ENCODE measurements at places on chromosomes 1 and 21. TPM values are rescaled to one million over a fixed set of nuclear protein-coding genes. Genes with fewer than 3 reads are reported as not detected.

DNA sequence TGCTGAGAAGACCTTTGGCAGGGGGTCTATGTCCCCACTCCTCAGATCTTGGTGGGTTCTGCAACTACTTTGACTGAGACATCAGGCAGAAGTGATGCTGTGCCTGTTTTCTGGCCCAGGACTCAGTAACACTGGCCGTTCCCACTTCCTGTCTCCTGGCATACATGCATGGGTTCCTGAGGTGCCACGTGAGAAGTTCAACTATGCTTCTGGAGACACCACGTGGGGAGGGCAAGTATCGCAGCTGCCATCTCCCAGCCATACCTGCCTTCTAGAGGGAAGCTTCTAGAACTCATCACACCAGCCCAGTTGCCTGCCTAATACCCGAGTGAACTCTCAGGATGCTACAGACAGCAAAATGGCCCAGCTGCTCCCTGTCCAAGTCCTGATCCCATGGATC lies 65.8 kb downstream of the TRABD2B start:
- no peak for DNase-seq

- no peak for DNase-seq
Observed at GRCh38 chr1:155218854-155219591, 10.5 kb downstream of the MTX1 start.

GRCh38 chr21:28949318-28949717 lies 43.4 kb downstream of the LTN1 start:
- no peak for DNase-seq

GRCh38 chr1:28882009-28882628 lies 32.2 kb upstream of the EPB41 start:
- peak; percentile 83 for DNase-seq

- no peak for DNase-seq
Observed at GRCh38 chr1:189751311-189751710, 726.4 kb downstream of the BRINP3 start.

GRCh38 chr1:89598450-89599331 lies 34.2 kb upstream of the LRRC8C start:
- DNase-seq = peak; percentile 9

GRCh38 chr1:216765346-216766300 lies 42.4 kb upstream of the ESRRG start:
- DNase-seq = no peak

GRCh38 chr1:14626869-14627607 lies 28.6 kb downstream of the KAZN start:
- peak; percentile 84 for DNase-seq

DNA sequence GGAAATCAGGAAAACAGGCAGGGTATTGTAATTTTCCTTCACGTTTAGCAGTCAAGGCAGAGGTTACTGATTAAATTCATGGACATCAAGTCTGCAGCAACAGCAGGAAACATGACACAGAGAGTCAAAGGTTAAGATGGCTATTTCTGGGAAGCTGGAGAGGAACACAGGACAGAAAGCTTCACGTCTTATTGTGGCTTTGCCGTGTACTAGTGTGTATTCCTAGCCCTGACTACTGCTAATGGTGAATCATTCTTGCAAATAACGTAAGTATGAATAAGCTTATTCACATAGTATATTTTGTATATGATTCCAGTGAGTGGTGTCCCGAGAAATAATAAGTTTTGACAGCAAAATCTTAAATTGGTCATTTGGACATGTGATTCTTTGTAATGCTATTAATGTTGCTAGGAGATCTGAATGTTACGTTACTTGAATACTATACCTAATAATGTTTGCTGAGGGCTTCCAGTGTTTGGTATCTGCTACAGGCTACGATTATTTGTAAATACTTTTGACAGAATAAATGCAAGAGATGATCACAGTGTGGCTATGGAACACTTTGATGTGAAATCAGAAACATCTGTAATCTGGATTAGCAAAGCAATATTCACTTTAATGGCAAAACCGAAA lies 77.4 kb downstream of the DISP1 start:
- DNase-seq = no peak

- DNase-seq = no peak
Observed at GRCh38 chr1:106360252-106360651, 696.2 kb upstream of the PRMT6 start.

- DNase-seq = no peak
Observed at GRCh38 chr1:245762396-245762910, 607.7 kb downstream of the KIF26B start.

- no peak for DNase-seq
Observed at GRCh38 chr1:63817152-63817667, 43.4 kb downstream of the ROR1 start.

GRCh38 chr1:184669391-184669790 lies 85.3 kb downstream of the EDEM3 start:
- no peak for DNase-seq

GRCh38 chr21:38985568-38986378 lies 180.0 kb downstream of the ETS2 start:
- peak; percentile 69 for DNase-seq

DNA sequence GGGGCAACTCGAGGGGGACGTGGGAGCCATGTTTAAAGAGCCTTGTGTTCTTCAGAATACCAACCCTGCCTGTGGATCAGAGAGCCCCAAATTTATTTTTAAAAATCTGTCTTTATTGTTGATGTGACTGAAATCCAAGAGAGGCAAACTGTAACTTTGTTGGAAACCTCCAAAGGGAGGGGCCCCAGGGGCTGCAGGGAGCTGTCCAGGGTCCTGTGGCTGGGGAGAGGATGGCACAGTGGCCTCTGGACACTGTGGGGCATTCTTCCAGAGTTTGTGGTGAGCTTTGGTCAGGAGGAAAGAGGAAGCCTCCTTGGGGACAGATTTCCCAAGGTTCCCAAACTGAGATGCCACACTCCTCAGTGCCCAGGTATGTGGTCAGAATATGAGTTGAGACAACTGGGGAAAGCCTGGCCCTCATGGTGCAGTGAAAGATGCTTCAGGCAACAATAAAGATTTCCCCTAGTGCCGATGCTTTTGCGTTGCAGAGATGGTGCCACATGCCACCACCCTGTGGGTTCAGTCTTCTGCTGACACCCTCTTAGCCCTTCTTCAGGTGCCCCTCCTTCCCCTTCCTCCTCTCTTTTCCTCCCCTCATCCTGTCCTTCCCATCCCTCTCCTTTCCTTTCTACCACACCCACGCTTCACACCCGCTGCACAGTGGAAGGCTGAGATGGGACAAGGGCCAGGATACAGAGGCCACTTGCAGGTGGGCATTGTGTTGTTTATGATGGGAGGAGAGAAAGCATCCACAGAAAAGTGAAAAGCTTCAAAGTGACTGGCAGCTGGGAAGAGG lies 122.1 kb downstream of the UCK2 start:
- peak; percentile 2 for DNase-seq

- DNase-seq = no peak
Observed at GRCh38 chr1:162954824-162955223, 93.8 kb upstream of the CCDC190 start.

- no peak for DNase-seq
Observed at GRCh38 chr1:62045574-62045973, 149.1 kb upstream of the L1TD1 start.

GRCh38 chr21:38927776-38928175 lies 122.0 kb downstream of the ETS2 start:
- DNase-seq = no peak

GRCh38 chr1:225749706-225750105 lies 27.9 kb upstream of the SRP9 start:
- no peak for DNase-seq

- DNase-seq = peak; percentile 36
Observed at GRCh38 chr1:82227306-82228095, 426.8 kb downstream of the ADGRL2 start.

DNA sequence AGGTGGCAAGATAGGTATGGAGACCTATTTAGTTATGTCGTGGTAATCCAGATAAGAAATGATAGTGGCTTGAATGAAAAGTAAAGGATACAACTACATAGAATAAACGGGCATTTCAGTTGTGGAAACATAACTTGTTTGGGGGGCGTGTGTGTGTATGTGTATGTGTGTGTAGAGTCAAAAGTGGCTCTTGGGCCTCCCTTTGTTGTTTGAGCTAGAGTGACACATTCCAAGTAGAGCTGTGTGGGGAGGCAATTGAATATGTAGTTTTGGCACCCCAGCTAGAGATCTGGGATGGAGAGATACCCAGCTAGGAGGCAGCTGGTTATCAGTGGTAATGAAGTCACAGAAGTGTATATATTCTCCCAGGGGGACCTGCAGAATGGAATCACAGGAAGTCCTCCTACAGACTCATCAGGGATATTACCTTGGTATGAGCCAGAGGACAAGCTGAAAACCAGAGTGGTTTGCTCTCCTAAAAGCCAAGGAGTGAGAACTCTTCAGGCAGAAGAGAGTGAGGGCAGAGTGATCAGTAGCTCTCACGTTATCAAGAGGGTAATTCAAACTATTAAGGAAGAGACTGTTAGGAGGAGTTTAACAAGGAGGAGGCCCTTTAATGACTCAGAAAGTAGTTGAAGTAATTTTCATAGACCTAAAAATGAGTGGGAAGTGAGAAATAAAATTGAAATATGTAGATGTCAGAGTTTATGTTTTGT lies 5.1 kb downstream of the CR1L start:
- DNase-seq = no peak

The TMOD4 gene
- 1.7 TPM for polyA plus RNA-seq

The SLC22A15 gene
- 4.6 TPM for polyA plus RNA-seq

The PTPRU gene
- 17.0 TPM for polyA plus RNA-seq

The RIPK4 gene
- 7.4 TPM for polyA plus RNA-seq

The TMEM61 gene
- polyA plus RNA-seq = not detected

The NBPF6 gene
- not detected for polyA plus RNA-seq

The CHD5 gene
- 0.07 TPM for polyA plus RNA-seq

The DISC1 gene
- 10.7 TPM for polyA plus RNA-seq

The GBP1 gene
- polyA plus RNA-seq = 40.5 TPM

The DNALI1 gene
- 64.3 TPM for polyA plus RNA-seq

The ADAMTS5 gene
- polyA plus RNA-seq = 7.4 TPM

The FCRL3 gene
- polyA plus RNA-seq = 0.50 TPM

All from right lung (tissue), 10 donors.